ENCODE measurements at places on chromosomes 3 and 15.

DNA sequence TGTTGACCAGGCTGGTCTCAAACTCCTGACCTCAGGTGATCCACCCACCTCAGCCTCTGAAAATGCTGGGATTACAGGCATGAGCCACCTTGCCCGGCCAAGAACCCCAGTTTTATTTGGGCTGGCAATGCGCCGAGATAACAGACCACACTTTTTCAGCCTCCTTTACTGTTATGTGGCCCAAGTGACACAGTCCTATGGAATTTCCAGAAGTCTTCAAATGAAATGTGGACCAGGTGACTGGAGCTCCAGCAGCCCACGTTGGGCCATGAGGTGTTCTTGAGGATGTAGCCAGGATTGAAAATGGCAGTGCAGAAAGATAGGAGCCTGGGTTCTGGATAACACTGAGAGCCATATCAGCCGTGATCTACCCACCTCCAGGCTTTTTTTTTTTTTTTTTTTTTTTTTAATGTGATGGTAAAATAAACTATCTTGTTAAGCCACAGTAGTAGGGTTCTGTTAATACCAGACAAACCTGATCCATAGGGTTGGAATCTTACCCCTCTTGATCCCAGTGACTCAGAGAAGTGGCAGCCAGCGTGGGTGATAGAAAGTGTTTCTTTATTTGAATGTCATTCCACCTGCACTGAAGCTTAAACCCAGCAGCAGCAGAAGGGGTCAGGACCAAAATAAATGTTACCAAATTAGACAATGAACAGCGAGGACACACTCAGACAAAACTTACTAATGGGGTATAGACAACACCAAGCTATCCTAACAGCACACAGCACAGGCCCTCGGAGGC, 55.6 kb downstream of the LHFPL4 start:
- DNase-seq = no peak

GRCh38 chr15:32718821-32719716, 1.3 kb downstream of the GREM1 start:
- DNase-seq = no peak

GRCh38 chr3:46873521-46873920, 4.0 kb upstream of the PTH1R start:
- no peak for DNase-seq

DNA sequence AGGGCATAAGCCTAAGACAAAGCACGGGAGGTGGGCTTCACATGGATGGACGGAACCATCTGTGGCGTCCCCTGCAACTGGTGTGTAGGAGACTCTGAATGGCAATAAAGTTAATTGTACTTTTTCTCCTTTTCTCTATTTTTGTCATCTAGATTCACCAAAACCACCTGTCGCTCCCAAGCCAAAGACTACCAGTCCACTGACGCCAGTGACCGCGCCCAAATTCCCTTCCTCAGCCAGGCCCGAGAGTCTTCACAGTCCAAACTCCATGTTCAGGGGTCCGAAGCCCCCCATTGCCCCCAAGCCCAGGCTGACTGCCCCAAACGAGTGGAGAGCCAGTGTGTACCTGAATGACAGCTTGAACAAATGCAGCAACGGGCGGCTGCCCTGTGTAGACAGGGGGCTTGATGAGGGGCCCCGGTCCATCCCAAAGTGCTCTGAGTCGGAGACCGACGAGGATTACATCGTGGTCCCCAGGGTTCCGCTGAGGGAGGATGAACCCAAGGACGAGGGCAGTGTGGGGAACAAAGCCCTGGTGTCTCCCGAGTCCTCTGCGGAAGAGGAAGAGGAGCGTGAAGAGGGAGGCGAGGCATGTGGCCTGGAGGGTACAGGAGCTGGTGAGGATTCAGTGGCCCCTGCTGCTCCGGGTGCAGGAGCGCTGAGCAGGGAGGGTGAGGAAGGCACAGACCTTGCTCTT, at the start of gene FGD5:
TSS of gene FGD5 (plus strand) at position 159 of the 697 bp plus-strand sequence. CDS start at position 269, 110 bp downstream.
- no peak for DNase-seq

DNA sequence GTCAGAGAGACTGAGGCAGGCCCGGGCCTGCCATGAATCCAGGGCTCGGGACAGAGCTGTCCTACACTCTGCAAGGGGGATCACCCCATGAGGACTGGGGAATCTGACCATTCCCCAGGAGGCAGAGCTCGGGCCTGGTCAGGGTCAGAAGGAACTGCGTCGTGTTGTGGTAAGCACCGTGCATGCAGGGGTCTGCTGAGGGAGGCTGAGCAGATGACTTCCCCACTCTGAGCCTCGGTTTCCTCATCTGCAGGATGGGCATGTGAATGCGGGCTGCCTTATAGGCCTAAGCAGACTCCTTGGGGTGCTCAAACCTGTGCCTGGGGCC, 61.6 kb upstream of the IQSEC1 start:
- DNase-seq = no peak

GRCh38 chr3:20062996-20063395, 22.8 kb downstream of the KAT2B start:
- no peak for DNase-seq

- no peak for DNase-seq
Measured at GRCh38 chr15:79922512-79923078, 25.8 kb upstream of the MTHFS start.

GRCh38 chr3:99131876-99132275, 230.4 kb upstream of the DCBLD2 start:
- DNase-seq = no peak

DNA sequence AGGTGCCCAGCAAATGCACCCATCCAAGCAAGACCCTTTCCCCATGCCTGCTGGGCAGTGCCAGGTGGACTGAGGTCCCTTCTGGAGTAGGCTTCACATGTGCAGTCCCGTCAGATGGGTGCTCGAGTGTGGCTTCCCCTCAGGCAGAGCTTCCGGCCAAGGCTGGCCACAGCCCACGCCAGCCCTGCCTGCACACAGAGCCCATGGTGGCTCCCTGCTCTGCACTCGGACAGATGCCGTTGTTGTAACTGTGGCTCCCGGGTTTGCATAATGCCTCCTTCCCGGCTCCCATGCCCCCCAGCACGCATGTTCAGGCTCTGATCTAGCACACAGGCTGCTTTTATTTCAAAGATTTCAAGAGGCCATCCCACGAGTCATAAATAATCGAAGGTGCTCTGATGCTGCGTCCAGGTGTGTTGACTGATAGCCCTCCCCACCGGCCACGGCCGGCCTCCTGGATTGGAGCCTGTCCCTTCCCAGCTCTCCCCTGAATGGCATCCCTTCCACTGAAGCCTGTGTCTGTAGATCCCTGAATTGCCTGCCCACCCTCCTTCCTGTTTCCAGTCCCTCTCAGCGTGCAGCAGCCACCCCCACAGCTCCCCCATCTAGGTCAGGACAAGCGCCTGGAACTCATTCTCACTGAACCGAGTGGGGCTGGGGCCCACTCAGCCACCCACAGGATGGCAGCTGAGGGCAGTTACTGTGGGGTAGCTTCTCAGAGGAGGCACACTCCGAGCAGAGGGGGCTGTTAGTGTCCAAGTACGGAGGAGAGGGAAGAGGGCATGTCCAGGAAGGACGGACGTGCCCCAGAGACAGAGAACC, 100.0 kb upstream of the LINGO1 start:
- no peak for DNase-seq

GRCh38 chr3:96192966-96193550, 621.3 kb upstream of the EPHA6 start:
- DNase-seq = no peak

- DNase-seq = no peak
Measured at GRCh38 chr3:114060906-114061655, 4.5 kb downstream of the QTRT2 start.

GRCh38 chr3:9101286-9101685, 138.0 kb upstream of the RAD18 start:
- DNase-seq = no peak

DNA sequence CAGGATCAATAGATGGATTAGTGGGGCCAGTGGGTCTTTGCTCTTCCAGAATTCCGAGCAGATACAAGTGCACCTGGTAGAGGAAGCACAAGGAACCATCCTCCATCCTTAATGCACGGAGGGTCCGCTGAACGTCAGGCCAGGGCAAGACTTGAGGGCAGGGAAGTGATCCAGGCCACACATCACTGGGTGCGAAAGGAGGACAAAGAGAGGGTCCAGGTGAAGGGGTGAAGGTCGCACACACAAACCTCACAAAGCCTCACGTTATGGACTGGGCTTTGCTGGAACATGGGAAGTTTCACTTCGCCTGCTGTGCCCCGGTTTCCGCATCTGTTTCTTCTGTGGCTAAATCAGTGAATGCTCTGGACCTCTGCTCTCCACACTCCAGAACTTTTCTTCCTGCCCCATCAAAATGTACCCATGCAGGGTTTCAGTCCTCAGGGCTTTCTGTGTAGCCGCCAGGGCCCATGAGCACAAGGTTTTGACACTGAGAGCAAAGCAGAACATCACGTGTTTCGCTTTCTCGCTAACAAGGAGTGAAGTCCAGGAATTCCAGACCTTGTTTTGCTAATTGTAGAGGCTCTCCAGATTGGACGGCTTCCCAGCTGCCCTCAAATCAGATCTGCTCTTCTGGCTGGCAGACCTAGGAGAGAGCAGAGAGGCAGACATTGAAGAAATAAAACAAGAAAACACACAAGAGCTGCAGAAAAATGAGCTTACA, 56.3 kb downstream of the KLF15 start:
- no peak for DNase-seq

GRCh38 chr3:107064405-107065060, 312.7 kb upstream of the CCDC54 start:
- DNase-seq = peak; percentile 14

DNA sequence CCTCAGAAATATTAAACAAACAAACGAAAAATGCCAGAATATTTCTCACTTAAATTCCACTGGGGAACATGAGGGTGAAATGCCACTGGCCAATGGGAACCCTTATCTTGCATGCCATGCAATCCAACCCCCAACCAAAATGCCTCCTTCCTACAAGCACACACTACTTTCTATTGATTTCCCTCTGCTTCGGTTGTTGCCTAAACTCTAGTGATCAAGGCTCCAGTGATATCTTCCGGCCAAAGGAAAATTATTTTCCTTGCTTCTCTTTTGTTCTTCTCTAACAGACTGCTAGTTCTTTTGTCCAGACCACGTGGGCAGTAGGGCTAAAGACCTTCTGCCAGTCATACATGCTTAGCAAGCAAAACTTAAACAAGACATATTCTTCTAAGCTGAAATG, 115.7 kb downstream of the TMCC1 start:
- DNase-seq = no peak

DNA sequence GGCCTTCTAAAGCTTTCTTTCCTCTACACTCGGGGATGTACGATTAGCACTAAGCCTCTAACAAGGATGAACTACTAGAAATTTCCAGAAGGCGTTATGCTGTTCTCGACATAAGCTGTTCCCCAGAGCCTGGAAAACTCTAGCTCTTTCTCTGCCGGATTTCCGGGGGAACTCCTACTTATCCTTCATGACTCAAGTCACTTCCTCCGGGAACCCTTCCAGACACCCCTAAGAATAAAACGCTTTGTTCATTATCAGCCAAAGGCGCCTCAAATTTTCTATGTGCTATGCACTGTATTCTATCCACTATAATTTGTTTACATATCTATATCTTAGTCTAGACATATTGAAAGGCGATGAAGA, 455 bp upstream of the SNAP23 start:
- no peak for DNase-seq

- no peak for DNase-seq
Measured at GRCh38 chr3:106755336-106755735, 621.9 kb upstream of the CCDC54 start.

- DNase-seq = no peak
Measured at GRCh38 chr15:77853008-77853328, 220.3 kb upstream of the LINGO1 start.

GRCh38 chr15:49669288-49669687, 48.4 kb downstream of the DTWD1 start:
- no peak for DNase-seq

- no peak for DNase-seq
Measured at GRCh38 chr3:178465260-178466180, 70.7 kb upstream of the KCNMB2 start.

DNA sequence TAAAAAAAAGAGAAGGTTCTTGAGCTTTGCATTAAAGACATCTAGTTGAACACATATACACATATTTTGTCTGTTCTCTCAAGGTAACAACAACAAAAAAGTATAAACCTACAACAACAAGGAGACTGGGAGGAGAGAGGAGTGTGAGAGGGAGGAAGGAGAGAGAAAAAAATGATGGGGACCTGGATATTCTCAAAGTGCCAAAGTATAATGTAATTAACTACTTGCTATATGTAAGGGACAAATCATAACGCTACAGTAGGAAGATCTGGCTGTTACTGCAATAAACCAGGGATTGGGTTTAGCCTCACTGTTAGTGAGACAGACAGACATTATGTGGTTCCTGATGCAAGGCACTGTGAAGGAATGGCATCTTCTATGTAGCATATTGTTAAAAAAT, 14.2 kb upstream of the GABRR3 start:
- no peak for DNase-seq

- peak; percentile 21 for DNase-seq
Measured at GRCh38 chr3:8629151-8630021, 15.2 kb downstream of the SSUH2 start.

- no peak for DNase-seq
Measured at GRCh38 chr3:43094381-43094780, 11.5 kb downstream of the POMGNT2 start.

GRCh38 chr3:73448761-73449301, 175.9 kb downstream of the PDZRN3 start:
- DNase-seq = no peak

- no peak for DNase-seq
Measured at GRCh38 chr3:180855364-180855763, 57.1 kb upstream of the FXR1 start.

GRCh38 chr3:130259166-130259874, 86.2 kb upstream of the COL6A5 start:
- no peak for DNase-seq

DNA sequence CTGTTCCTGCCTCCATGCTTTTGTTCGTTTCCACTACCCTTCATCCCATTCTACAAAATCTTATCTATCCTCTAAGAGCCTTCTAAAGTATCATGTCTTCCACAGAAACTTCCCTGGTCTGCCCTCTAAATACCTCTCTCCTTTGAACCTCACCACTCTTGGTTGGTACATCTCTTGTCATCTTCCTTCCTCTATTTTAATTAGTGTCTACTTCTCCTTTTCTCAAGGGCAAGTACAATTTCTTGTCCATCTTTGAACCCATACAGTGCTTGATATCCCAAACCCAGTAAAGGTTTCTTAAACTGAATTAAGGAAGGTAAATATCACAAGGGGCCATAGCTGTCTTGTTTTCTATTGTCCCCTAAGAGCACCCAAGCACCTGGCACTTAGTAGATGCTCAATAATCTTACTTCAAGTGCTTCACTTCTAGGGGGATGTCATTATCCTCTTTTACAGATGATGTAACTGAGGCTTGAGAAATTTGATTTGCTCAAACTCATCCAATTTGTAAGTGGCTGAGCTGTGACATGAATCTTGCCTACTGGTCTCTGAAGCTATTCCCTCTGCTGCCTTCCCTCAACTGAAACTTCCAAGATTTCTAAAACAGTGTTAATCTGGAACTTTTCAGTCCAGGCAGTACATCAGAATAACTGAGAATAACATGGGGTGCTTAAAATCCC, 2.6 kb upstream of the DAPK2 start:
- DNase-seq = no peak

All from stimulated activated CD4-positive, alpha-beta T cell treated with anti-CD3 and anti-CD28 coated beads, Interleukin-15, amount 100 ng/mL, for 1 hour (primary cell).